ENCODE measurements at places on chromosomes 3 and 15. TPM values are rescaled to one million over a fixed set of nuclear protein-coding genes. Genes with fewer than 3 reads are reported as not detected.

Gene GOLGA8Q
- 1.1 TPM for total RNA-seq

Gene GRIP2
- total RNA-seq, result 0.44 TPM

Gene CCR3
- not detected for total RNA-seq

Gene WNT7A
- total RNA-seq, result not detected

Gene GRK7
- total RNA-seq, result not detected

Gene KLHL18
- total RNA-seq, result 26.2 TPM

Gene IGSF11
- not detected for total RNA-seq

Gene GABRA5
- not detected for total RNA-seq

Gene MINDY4B
- total RNA-seq, result not detected

Gene TMCO5A
- total RNA-seq, result not detected

Gene RRP9
- total RNA-seq, result 26.5 TPM

Gene RHO
- total RNA-seq, result not detected

Gene CBLB
- 58.9 TPM for total RNA-seq
